ENCODE measurements at places on chromosomes 6 and 20.

DNA sequence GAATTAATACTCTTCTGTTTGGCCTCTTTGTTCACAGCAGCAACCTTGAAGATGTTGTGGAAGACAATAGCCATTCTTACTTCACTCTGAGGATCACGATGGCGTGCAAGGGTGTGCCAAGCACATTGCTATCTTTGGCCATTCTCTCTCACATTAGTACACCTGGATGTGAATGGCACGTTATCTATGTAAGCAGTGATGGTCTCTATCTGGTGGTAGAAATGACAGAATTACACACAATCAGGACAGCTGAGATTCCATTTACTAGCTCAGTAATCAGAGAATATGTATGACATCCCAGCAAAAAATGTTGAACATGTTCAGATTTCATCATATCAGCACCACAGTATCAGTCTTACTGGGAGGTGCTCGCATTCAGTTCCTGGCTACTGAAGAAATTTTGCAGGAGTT, 116.2 kb downstream of the LCA5 start:
- no peak for DNase-seq

DNA sequence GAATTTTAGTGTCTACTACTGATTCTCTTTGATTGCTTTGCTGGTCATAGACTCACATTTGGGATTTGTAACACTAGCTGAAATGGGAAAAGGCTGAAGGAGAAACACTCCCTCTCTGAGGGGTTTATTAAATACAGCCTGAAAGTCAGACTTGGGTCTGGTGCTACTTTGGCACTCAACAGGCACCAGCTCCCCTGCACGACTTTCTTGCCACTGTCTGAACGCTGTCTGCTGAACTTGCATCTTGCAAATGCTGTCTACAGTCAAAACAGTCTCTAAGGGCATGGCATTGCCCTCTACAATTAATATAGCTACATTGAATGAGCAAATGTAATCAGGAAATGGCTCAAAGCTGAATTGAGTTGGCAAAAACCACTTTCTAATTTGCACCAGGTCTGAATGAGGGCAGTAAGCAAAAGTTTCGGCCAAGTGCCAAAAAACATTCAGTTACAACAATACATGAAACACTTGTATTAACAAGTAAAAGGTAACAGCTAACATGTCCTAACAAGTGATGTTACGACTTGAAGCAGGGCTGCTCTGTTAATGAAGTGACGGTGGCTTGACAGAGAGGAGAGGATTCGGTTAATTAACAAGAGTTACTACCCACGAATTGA, 119.5 kb downstream of the FOXC1 start:
- DNase-seq = no peak

DNA sequence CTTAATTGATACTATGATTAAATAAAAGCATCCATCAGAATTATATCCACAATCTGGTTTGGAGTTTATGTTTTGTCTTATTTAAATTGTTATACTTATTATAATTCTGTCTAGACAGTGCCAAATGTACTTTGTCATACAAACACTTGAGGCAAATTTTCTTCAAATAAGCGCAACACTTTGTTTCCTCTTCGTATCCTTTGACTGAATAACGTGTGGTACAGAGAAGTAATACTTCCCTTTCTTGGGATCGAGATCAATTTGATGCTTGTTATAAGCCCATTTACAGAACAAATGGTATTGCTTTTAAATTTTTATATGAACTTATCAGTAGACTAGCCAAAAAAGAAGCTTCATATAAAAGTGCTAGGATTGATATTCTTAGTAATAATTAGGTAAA, 111.0 kb downstream of the ATG5 start:
- no peak for DNase-seq

DNA sequence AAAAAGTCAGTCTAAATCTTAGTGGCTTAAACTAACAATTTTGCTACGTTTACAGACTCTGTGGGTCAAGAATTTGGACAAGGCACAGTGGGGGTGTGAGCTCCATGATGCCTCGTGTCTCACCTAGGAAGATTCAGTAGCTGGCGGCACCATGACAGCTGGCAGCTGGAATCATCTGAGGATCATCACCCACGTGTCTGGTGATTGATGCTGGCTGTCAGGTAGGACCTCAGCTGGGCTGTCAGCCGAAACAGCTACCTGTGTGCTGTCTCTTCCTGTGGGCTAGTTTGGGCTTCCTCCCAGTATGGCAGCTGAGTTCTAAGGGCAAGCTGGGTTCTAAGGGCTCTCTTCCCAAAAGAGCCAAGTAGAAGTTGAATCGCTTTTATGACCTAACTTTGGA, 26.4 kb upstream of the DLGAP4 start:
- no peak for DNase-seq

GRCh38 chr6:130849594-130849993, 22.4 kb downstream of the SMLR1 start:
- DNase-seq = no peak

DNA sequence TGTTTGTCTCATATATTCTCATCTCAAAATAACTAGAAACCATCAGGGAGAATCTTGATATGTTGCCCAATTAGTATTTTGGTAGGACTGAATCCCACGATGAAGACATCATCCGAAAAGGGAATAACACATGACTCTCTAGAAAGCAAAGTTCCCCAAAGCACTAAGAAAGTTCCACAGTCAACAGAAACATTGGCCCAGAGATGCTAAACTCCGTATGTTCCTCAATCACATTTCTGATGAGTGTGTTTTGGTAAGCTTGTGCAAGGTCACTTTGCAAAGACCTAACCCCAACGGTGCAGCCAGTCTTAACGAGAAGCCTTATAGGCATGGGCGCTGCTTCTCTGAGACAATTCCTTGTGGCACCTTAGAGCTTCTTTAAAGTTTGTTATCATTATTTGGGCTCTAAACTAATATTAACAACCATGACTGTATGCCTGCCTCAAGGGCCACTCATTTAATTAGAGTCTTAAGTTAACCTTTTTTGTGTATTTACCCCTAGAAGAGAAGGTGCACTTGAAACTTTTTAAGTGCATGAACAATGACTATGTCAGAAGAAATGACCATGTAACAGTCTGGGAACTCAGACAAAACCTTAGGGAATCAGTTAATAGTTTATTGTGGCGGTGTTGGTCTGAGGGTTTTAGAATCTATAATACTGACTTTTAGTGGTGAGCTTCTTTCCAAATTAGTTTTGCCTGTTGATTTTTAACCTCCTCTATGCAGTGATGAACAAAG, 202.0 kb upstream of the RAB32 start:
- no peak for DNase-seq

All from LNCaP clone FGC (cell line).